Right atrium auricular region (tissue), 2 donors: ENCODE measurements at places on chromosomes 13 and 19. TPM values are rescaled to one million over a fixed set of nuclear protein-coding genes. Genes with fewer than 3 reads are reported as not detected.

Gene PEAK3
- 1.5 TPM for total RNA-seq

Gene ZNF345
- 0.85 TPM for total RNA-seq

GRCh38 chr19:11024259-11024658 is 63.4 kb downstream of the SMARCA4 start:
- no peak for DNase-seq

- no peak for DNase-seq
These were observed 11.9 kb upstream of the PLEKHF1 start for GRCh38 chr19:29653398-29653797.

DNA sequence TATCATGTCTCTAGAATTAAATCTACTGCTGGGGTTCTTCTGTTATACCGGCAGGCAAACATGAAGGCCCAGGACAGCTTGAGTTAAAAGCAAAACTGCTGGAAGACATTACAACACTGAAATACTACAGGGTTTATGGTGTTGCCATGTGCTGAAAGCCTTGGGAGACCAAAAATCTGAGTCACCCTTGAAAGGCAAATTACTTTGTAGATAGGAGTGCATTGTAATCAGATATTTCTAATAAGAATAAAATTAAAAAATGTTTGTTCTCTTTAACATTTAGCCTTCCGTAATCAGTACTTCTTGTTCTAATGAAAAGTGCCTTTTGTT is 181.3 kb downstream of the PCDH9 start:
- DNase-seq, result no peak
